ENCODE measurements at places on chromosomes 4 and X.

- no peak for DNase-seq
These were observed 70.8 kb downstream of the ADRA2C start for GRCh38 chr4:3836756-3837601.

- DNase-seq = no peak
These were observed 7.3 kb upstream of the DTHD1 start for GRCh38 chr4:36274158-36274557.

DNA sequence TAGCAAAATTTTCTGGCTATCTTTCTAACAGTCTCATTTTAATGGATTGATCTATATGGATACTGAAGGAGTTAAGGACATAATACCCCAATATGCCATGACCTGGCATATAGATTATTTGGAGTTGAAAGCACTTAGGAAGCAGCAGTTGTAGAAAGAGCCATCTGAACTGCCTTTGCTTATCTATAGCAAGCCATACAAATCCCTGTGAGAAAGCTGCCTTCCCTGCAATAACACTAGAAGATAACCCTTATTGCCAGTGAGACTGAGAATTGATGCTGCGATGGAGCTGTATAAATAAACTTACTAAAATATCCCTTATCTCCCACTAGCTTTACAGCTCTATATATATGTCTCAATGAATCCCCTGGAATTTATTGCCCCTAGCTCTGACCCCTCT is 346.3 kb downstream of the TECRL start:
- no peak for DNase-seq

DNA sequence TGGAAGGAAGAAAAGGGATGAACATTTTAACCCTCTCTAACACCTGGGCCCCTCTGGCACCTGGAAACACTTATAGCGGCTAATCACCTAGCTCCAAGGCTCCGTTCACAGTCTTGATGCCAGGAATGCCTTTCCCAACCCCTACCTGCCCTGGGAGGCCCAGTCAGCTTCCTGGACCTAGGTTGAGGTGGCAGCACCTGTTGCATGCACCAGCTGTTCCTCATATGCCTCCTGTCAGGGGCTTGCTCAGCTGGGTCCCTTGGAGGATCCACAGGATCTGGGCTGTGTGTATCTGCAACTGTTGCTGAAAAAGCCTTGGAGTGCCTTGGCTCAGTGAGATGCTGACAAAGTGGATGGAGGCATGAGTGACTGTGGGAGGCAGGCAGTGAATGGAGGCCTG is 4.4 kb downstream of the CFP start:
- no peak for DNase-seq

- no peak for DNase-seq
These were observed 78.3 kb upstream of the EGFL6 start for GRCh38 chrX:13491061-13491460.

- no peak for DNase-seq
These were observed 17.0 kb upstream of the AP1AR start for GRCh38 chr4:112214390-112215264.

GRCh38 chr4:76234679-76235044 is 16.9 kb upstream of the FAM47E start:
- no peak for DNase-seq

GRCh38 chr4:37770016-37770415 is 56.5 kb upstream of the PGM2 start:
- no peak for DNase-seq

DNA sequence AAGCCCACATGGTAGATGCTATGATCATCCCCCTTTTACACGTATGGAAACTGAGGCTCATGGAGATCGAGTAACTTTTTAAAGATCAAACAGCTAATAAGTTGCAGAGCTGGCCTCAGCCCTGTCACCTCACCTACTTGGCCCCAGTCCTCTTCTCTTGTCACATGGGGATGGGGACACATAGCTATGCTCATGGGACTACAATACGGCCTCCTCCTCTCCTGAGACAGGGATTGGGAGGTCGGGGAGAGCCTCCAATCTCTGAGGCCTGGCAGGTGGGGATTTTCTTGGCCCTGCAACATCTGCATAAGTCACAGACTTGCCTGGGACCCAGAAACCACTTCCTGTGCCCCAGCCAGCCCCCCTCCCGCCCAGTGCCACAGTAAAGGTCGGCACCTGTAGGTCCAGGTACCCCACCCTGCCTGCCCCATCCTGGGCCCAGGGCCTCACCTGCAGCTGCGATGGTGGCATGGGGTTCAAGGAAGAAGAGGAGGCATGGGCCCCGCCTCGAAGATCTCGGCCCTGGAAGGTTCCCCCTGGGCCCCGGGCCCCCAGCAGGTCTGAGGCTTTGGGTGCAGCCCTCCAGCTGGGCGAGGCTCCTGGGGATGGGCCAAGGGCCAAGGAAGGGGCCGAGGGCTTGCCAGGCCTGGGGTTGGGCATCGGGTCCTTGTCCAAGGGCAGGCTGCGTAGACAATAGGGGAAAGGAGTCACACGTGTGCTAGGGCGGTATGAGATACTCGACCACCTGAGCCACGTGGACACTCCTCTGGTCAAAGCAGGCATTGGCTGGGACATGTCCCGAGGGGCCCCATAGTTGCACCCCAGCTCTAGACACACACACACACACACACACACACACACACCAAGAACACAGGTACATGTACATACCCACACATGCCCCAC is 6.4 kb downstream of the FOXP3 start:
- no peak for DNase-seq

GRCh38 chr4:63777601-63778000 is 631.6 kb downstream of the TECRL start:
- no peak for DNase-seq

DNA sequence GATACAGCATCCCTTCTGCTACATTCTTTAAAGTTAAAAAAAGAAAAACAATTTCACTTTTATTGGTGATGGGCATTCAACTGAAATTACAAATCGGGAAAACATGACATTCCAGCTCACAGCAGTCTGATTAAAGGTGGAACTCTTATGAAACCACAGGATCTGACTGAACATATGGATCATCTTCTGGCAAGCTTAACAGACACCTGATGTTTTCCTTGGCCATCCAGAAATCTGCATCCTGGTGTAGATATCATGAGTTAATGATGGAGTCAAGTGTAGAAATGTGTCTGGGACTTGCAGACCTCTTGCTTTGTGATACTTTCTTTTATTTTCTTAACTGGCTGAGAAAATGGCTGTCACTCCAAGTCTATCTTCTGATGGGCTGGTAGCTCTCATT is 167.9 kb downstream of the CBR4 start:
- no peak for DNase-seq

DNA sequence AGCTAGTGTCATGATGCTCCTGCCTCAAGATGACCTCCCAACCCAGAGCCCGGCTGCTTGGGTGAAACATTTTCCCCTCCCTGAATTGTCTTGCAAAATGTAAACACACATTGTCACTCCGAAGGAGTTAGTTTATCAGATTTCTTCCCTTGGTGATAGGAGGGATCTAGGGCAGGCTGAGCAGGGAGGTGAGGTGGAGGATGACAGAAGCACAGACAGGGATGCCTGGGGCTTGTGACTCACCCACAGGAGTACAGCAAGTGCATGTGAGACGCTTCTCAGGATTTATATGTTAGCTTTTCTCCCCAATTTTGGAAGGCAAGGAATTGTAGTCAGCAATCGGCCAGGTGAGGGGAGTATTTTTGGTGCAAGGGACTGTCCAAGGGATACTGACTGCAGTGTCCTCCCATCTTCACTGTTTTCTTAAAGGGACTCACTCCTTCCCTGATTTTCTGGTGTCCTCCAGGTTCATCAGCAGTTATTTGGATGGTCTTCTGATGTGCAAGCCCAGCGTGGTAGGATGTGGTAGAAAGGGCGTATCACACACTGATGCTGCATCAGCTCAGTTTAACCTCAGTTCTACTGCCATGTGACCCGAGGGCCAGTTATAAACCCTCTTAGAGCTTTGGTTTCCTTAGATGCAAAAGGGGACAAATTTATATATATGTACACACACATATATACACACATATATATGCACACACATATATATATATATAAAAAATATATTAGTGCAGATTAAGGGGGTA is 46.2 kb upstream of the IGFBP7 start:
- DNase-seq = no peak

DNA sequence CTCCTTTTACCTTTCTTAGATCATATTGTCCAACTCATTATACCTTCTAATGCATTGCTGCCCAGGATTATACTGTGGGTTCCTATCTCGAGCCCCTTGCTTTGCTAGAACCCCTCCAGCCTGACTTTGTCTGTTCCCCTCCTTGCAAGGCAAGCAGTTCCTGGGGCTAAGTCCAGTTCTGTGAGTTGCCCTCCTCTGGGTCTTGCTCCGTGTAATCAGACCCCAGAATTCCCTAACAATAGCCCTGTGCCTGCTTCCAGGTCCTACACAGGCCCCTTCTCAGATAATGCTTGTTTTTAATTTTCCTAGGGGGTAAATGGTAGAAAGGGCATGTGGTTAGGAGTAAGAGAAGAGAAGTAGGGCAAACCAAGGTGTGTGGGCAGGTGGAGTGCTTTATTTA is 145.9 kb downstream of the FSTL5 start:
- DNase-seq = no peak

- DNase-seq = no peak
These were observed 555 bp upstream of the PGM2 start for GRCh38 chr4:37825968-37826294.

DNA sequence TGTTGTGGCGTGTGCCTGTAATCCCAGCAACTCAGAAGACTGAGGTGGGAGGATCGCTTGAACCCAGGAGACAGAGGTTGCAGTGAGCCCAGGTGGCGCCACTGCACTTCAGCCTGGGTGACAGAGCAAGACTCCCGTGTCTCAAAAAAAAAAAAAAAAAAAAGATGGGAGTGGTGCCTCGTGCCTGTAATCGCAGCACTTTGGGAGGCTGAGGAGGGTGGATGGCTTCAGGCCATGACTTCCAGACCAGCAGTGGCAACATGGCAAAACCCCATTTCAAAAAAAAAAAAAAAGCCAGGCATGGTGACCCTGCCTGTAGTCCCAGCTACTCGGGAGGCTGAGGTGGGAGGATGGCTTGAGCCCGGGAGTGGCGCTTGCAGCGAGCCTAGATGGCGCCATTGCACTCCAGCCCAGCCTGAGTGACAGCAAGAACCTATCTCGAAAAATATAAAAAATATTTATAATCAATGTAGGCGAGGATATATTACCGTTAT is 27.0 kb downstream of the EIF2S3 start:
- DNase-seq = peak; percentile 8

GRCh38 chr4:26367811-26368210 is 47.0 kb downstream of the RBPJ start:
- DNase-seq = no peak

GRCh38 chr4:130124066-130124465 is 1028.1 kb downstream of the C4orf33 start:
- no peak for DNase-seq

DNA sequence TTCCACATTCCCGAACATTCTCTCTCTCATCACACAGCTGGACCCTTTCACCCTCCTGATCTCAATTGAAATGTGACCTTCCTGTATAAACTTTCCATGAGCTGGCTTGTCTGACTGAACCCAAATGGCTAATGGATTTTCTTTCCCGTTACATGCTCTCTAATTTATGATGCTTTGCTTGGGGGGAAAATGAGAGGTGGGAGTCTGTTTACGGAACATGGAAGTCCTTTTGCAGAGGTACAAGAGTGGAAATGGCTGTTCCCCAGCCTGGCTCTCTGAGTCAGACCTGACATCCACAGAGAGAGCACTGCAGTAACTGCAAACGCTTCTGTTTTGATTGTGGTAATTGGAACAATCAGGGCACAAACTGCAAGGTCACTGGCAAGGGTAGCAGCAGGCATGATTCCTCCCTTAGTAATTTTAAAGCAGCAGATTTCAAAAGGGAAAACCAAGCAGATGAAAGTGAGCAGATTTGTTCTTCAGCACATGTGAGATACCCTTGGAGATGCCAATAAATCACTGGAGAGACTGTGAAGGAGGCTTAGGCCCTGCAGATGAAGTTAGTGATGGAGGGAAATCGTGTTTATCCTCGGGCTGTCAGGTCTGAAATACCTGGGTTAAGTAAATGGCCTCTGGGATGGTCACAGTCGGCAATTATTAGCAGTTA is 83.9 kb downstream of the SNCA start:
- no peak for DNase-seq

DNA sequence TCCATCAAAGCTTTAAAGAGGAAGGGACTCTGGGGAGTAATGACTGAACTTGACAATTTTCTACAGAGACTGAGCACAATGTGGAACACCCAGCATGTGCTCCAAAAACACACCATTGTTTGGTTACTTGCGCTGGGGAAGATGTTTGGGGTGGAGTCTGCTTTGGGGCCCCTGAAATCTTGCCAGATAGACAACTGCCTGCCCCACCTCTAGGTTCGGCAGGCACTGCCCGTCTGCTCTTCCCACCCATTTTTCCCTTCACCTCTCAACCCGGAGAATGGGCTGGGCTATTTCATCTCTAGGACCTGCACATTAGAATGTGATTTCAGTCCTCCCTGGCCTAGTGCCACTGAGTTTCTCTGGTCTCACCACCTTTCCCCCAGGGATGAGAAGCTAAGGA is 41.9 kb downstream of the TSC22D3 start:
- no peak for DNase-seq

GRCh38 chr4:52173470-52174045 is 122.5 kb downstream of the SPATA18 start:
- no peak for DNase-seq

- no peak for DNase-seq
These were observed 598.1 kb downstream of the MID1IP1 start for GRCh38 chrX:39399387-39399786.

- no peak for DNase-seq
These were observed 24.0 kb downstream of the TET2 start for GRCh38 chr4:105170711-105171110.

GRCh38 chr4:150089732-150090131 is 11.5 kb downstream of the DCLK2 start:
- no peak for DNase-seq

- no peak for DNase-seq
These were observed 978.3 kb upstream of the GRID2 start for GRCh38 chr4:91325495-91325894.

DNA sequence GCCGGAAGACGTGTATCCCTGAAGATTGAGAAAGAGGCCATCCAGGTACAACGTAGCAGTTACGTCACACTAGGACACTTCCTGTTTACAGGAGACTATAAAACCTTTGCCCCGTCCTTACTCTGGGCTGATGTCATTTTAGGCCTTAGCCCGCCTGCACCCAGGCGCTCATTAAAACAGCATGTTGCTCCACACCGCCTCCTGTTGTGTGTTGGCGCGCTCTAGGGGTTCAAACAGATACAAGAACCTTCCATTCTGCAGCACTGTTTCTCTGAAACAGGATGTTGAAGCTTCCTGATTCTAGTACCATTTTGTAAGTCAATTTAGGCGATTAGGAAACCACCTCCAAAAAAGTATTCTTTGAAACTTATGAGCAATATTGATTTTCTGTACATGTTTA is 722.1 kb downstream of the PCDH7 start:
- DNase-seq = no peak

- no peak for DNase-seq
These were observed 7.8 kb upstream of the CLOCK start for GRCh38 chr4:55554453-55555030.

- no peak for DNase-seq
These were observed 233.6 kb downstream of the PDHA2 start for GRCh38 chr4:96073461-96073860.

DNA sequence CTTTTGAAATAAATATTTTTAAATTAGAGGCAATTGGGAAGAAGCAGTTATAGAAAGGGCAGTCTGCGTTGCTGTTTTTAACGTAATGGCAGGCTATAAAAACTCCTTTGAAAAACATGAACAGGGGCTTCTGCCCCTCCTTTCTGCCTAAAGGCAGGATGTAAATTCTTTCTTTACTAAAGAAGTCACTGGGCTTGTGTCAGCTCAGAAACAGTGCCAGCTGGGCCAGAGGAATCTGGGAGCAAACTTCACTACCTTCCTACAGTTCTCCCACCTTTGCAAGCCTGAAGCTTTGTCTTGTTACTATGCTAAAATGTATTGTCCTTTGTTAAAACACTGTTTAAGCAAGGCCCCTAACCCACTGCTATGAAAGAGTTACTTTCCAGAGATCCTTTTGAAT is 1664.8 kb downstream of the RPA4 start:
- no peak for DNase-seq

All from stimulated activated CD8-positive, alpha-beta memory T cell treated with anti-CD3 and anti-CD28 coated beads, Interleukin-2, amount 100 ng/mL, for 1 hour (primary cell).